ENCODE measurements at places on chromosomes 11 and 22.

GRCh38 chr22:25380122-25380747 lies 160.8 kb downstream of the CRYBB2 start:
- no peak for DNase-seq

DNA sequence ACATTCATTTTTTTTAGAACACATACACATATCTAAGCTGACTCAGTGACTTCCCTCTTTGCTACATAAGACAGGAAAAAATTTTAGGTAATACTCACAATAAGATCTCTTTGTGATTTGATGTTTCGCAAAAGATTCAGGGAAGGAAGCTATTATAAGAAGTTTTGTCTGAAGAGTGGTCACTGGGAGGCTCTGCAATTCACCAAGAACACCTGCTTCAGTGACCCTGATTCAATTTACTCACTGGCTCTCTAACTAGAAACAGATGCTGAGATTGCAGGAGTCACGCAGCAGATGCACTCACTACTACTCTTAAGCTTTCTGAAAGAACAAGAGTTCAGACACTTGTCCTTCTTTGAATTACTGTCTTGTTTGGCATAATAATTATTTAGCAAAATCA lies 193.6 kb upstream of the DDI1 start:
- peak; percentile 6 for DNase-seq

DNA sequence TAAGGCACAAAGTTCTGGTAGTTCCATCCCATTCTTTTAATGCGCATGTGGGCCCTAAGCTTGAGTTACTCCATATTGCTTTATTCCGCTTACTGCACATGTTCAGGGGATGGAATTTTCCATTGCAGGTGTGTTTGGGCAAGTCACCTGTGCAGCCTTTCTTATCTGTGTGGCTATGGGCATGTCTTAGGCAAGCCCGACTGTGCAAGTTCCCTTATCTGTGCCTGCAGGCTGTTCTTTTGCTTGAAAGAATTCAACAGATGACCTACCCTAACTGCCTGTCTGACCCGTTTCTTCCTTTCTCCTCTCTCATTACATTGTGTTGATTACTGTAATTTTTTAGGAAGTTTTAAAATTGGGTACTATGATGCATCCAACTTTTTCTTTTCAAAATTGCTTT lies 363.6 kb downstream of the TTC28 start:
- DNase-seq: no peak

DNA sequence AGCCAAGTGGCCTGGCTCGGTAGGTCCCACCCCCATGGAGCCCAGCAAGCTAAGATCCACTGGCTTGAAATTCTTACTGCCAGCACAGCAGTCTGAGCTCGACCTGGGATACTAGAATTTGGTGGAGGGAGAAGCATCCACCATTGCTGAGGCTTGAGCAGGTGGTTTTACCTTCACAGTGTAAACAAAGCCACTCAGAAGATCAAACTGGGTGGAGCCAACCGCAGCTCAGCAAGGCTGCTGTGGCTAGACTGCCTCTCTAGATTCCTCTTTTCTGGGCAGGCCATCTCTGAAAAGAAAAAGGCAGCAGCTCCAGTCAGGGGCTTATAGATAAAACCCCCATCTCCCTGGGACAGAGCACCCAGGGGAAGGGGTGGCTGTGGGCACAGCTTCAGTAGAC lies 22.3 kb upstream of the OR5B21 start:
- DNase-seq: no peak

- no peak for DNase-seq
Measured at GRCh38 chr11:134387501-134387900, 24.5 kb downstream of the B3GAT1 start.

- DNase-seq: peak; percentile 96
Measured at GRCh38 chr11:47407746-47408590, at the start of gene SLC39A13. SLC39A13 (plus strand) TSS chr11:47408590; CDS start chr11:47410095, 1,505 bp downstream.

DNA sequence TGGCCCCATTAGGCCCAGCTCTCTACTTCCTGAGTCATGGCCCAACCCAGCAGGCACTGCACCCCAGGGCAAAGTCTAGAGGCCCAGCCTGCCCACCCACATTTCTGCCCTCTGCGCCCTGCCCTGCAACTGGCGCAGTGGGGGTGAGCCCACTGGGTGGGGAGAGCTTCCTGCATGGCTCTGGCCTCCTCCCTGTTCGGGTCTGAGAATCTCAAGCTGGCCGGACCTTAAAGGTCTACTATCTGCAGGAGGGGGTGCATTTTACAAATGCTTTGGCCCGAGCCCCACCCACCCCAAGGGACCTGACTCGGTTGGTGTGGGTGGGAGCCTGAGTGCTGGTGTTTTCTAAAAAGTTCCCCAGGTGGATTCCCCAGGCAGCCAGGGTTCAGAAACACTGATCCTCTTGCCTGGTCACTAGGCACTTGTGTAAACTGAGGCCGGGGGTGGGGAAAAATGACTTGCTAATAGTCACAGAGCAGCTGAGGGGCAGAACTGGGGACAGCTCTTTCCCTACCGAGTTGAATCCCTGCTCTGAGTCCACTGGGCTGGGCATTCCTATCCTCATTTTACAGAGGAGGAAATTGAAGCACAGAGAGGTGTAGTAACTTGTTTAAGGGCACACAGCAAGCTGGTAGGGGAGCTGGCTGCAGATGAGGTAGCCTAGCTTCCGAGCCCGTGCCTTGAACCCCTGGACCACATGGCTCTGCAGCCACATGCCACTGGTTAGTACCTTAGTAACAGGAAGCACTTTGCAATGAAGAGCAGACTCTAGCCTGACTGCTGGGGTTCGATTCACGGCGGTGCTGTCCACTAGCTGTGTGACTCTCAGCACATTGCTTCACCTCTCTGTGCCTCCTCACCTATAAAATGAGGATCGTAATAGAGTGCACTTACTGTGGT lies 36.3 kb downstream of the CD82 start:
- DNase-seq: no peak

- DNase-seq: no peak
Measured at GRCh38 chr11:2327032-2327431, 25.2 kb downstream of the TSPAN32 start.

DNA sequence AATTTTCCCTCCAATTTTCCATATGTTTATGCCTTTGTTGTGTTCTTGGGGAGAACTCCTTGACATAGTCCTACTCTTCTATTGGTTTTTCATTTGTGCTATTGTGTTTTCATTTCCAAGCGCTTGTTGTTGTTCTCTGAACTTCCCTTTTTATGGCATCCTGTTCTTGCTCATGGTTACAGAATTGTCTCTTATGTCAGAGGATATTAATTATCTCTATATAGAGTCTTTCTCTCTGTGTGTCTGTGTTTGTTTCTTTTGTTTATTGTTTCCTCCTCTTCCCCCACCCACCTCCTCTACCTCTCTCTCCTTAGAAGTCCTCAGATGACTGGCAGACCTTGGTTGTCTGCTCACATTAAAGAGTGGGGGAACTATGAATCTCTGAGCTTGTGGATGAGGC lies 69.9 kb downstream of the HORMAD2 start:
- DNase-seq: no peak

DNA sequence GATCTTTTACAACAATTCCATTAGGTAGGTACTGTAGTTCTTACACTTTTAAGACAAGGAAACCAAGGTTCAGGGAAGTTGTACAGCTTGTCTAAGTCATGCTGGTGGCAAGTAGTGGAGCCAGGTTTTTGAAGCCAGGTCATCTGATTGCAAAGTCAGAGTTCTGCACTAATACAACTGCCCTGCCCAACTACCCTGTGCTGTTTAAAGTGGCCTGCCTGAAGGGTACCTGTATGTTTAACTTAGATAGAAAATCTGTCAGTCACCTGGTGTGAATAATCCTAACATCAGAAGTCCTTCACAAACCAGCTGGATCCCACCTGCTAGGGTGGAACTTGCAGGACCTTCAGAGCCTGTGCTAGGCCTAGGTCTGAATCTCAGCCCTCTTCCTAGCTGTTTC lies 44.2 kb downstream of the ARFGAP2 start:
- no peak for DNase-seq

DNA sequence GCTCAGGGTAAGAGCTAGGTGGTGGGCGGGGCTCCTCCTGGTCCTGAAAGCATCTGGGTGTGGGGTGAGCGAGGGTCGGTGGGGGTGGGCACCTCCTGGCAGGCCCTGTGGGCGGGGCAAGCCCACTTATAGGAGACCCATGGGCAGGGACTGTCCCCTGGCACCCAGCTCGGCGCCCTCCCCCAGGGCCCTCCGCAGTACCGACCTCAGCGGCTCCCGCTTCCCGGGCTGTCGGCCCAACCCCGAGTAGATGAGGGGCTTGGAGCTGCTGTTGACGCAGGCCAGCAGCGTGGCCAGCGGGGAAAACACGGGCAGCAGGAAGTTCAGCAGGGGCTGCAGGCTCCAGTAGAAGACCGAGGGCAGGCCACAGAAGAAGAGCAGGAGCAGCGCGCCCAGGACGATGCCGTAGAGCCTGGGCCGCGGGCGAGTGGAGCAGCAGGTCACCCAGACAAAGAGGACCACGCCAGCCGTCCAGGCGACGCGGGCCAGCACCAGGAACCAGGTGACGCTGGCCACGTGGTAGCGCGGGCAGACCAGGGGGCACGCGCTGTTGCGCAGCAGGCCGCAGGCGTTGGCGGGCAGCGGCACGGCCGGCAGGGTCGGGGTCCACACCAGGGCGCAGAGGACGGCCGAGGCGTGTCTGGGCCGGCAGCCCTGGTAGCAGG lies 663 bp downstream of the MRGPRG start:
- no peak for DNase-seq

- peak; percentile 45 for DNase-seq
Measured at GRCh38 chr11:114738954-114739353, 60.6 kb downstream of the NXPE2 start.

DNA sequence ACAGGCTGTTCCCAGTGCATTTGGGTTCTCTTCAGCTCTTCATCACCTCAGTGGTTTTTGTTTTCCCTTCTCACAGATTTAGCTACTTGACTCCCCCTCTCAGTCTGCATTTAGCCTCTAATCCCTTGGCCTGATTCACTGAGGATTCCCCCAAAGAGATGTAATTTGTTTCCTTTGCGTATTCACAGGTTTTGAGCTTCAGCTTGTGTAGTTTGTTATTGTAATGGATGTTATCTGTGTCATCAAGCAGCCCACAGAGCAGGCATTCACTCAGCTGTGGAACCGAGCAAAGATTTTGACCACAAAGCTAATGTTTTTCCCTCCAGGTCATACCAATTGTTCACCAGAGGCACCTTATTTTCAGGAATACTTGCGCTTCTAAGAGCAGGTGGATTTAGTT lies 6.4 kb upstream of the ME3 start:
- DNase-seq: peak; percentile 77

GRCh38 chr11:6417907-6418556 lies 862 bp downstream of the APBB1 start:
- no peak for DNase-seq

GRCh38 chr22:48415520-48415919 lies 1412.2 kb downstream of the BRD1 start:
- no peak for DNase-seq

DNA sequence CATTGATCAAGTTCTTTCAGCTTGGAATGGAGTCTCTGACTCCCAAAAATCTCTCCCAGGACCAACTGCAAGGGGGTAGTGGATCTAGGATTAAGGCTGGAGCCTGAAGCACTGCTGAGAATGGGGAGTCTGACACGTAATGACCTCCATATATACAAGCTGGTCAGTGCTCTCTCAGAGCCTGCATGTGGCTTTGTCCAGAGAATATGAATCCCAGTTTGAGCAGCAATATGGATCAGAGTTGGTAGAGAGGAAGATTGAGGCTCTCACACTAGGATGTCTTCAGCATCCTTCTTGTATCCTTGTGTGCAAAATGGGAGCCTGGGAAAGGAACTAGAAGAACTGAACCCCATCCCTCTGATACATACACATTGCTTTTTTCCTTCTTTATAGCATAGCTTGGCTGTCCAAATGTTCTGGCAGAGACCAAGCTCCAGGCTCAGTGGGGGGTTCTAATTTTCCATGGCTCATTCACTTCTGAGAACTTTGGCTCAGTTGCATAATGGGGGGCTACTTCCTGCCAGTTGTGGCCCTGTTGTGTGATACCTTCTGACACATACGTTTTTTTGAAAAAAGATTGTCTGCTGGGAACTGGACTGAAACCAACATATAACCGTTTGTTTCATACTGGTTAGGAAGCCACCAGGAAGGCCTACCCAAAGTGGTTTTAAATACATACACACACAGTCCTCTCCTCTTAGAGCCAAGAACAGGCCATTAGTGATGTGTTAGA lies 138.2 kb downstream of the ETS1 start:
- no peak for DNase-seq

DNA sequence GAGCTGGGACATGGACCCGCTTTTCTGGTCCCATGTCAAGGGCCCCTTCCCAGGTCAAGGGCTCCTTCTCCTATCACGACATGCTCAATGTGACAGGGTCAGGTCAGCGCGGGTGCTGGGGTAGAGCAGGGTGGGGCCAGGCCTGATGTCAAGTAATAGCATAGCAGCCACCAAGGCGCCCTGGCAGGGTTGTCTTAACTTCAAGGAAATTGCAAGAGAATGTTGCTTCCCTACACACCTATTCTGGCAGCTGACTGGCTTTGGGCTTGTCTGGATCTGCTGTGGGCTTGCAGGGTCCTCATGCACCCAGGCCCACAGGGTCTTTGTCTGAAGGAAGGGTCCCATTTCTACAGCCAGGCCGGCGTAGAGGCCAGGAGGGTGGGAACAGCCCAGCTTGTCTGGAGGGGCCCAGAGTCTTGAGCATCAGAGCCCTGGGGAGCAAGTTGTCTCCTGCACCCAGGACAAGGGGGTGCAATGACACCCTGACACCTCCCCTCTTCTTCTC lies 71.4 kb downstream of the BUD13 start:
- DNase-seq: no peak

DNA sequence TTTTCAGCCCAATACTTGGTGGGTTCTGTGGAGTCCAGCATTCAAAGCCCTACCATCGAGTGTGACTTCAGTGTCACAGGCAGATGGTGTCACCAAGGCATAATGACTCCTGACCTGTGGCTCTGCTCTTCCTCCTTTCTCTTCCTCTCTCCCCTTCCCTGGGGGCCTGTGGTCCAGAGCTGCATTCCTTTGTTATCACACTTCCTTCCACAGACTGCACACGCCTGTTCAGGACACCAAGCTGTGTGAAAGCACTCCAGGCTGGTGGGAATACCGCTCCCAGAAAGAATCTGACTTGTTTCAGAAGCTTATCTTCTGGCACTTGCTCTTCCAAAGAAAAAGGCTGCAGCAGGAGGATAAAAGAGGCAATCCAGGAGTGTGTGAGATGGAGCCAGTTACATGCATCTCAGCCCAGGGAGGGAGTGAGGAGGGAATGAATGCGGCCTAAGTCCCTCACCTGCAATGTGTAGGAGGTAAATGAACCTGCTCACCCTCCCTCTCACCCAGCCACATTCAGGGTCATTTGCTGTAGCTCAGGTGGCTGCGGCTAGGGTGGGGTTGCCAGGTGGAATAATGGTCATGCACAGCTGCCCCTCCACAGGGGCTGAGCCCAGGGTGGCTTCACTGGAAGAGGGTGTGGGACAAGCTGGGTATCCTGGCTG lies 79.3 kb downstream of the ADAMTS15 start:
- peak; percentile 70 for DNase-seq

- peak; percentile 16 for DNase-seq
Measured at GRCh38 chr11:132564091-132564885, 968.0 kb downstream of the OPCML start.
